ENCODE measurements at places on chromosomes 16 and 17.

GRCh38 chr16:47469227-47469626 is 8.1 kb downstream of the PHKB start:
- DNase-seq: no peak

- no peak for DNase-seq
Measured at GRCh38 chr16:70563636-70564035, 40.0 kb downstream of the SF3B3 start.

DNA sequence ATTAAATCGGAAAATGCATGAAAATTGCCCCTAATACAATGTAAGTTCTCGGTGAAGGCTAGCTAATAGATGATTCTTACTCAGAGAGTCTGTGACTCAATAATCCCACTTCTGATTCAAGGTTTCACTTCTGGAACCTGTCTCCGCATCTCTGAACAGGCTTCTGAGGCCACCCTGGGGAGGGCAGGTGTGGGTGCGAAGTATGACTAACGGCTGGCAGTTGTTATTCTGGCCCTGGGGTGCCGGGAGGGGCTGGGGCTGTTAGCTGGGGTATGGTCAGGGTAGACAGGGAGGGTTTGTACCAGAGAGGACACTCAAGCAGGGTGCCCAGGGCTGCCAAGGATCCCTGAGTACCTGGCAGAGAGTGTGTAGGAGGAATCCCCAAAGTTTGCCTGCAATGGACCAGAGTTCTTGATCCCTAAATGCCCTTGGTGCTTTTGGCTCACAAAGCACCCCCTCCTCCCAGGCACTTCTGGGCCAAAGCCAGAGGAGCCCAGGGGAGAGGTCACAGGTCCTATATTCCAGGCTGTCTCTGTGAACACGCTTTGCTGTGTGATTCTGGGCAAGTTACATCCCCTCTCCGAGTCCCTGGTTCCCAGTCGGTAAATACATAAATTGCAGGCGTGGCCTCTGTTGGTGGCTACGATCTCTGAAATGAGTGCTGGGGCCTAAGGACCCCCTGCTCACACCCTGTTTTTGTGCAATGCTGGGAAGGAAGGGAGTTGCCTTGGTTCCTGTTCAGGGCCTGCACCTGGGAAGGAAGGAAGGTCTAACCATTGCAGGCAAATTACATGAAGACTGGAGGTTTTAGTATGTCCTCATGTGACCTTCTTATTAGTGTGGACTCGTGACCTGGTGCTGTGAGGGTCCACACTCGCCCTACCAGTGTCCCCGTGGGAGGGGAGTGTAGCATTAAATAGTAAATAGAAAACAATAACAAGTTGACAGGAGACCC is 49.9 kb upstream of the CPNE2 start:
- DNase-seq: peak; percentile 66

DNA sequence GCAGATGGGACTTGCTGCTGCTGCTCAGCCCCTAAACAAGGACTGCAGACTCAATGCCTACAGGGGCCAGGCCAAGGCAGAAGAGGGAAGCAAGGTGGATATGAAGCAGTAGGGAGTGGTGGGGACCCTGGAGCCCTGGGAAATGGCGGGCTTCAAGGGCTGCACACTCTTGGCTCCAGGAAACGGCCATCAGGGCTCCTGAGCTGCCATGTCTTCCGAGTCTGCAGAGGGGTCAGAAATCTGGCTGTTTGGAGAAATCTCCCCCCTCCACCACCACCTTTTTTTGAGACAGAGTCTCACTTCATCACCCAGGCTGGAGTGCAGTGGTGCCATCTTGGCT is 169.1 kb downstream of the KATNIP start:
- DNase-seq: no peak

DNA sequence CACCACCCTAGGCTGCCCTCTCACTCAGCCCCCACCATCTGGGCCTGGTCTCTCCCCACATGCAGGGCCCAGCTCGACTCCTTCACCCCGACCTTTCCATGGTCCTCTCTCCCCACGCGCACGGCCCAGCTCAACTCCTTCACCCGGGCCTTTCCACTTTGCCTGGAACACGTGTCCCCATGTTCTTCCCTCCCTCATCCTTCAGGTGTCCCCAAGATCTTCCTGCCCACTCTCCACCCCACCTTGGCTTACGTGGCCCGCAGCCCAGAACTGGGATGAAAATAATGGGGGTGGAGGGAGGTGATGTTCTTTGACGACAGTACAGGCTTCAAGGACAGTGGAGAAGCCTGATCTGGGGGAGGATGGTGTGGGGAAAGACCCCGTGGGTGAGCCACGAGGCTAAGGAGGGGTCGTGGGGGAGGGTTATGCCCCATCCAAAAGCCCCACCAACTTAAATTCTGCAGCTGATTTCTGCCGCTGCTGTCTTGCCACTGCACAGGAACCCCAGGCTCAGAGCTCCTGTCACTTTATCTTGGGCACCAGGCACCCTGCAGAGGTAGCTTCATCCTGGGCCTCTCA is 9.9 kb upstream of the MEAK7 start:
- no peak for DNase-seq

- DNase-seq: no peak
Measured at GRCh38 chr17:79844869-79845600, 5.8 kb upstream of the CBX4 start.

DNA sequence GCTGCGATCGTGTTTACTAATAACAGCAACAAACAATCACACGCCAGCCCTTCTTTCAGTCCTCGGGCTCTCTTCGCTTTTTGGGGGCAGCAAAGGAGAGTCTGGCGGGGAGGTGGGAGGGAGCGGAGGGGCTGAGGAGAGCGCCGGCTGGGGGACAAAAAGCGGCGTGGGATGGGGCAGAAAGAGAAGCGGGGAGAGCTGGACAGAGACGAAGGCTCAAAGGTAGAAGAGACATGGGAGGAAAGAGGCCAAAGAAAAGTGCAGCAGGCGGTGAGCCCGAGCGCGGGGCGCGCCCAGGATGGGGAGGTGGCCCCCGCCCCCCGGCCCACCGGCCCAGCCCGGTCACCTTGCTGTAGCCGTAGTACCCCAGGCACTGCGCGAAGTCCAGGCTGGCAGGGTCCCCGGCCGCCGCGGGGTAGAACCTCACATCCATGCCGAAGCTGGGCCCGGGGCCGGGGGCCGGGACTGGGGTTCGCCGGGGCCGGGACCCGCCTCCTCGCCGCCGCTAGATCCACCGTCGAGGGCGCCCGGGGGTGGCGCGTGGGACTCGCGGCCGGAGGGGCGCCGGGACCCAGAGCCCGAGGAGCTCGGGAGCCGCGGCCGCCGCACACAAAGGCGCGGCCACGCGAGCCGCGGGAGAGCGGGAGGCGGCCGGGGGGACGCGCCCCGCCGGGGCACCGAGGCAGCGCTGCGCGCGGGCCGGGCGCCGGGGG is 496 bp downstream of the TOX3 start:
- no peak for DNase-seq

- DNase-seq: no peak
Measured at GRCh38 chr17:77489893-77490255, 349.1 kb downstream of the SEC14L1 start.

DNA sequence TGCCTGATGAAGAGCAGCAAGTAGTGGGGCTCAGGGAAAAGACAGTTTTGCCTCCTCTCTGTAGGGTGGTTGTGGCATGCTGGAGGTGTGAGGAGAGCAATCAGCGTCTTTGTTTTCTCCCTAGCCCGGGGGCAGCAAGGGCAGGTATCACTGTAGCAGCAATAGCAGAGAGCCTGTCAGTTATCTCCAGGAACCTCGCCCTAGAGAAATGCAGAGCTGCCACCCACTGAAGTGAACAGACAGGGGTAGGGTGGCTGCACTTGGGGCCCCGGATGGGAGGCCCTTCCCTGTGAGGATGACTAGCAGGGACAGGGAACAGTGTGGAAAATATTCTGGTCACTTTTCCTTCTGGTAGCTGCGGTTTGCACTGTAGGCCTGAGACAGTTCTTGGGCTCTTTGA is 886.5 kb downstream of the CDH8 start:
- DNase-seq: no peak

GRCh38 chr17:31647661-31648060 is 211.4 kb downstream of the COPRS start:
- no peak for DNase-seq

DNA sequence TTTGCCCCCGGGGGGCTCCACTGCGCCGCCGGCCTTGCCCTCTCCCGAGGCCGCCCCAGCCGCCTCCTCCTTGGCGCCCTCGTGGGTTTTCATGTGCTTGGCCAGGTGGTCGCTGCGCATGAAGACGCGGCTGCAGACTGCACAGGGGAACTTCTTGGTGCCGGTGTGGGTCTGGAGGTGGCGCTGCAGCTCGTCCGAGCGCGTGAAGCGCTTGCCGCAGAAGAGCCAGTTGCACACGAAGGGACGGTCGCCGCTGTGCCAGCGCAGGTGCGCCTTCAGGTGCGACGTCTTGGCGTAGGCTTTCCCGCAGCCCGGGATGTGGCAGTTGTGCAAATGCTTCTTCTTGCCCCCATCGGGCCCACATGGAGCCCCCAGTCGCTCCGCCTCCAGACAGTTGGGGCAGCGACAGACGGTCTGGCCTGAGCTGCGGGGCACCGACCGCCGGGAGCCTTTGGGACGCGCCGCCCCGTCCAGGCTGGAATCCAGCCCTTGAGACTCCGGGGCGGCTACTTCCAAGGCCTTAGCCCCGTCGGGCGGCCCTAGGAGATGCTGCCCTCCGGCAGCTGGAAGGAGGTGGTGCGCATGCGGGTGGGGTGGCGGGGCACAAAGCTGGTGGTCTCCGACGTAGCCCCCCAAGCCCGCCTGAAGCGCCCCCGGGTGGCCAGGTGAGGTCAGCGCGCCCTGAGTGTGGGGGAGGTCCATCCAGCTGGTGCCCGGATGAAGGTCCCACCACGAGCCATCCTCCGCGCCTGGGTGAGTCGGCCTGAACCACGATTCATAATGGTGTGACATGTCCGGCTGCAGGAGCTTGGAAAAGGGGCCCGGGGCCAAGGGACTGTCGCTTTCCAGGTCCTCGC is 3.4 kb downstream of the SP6 start:
- DNase-seq: no peak

- no peak for DNase-seq
Measured at GRCh38 chr16:75096656-75097055, 19.9 kb downstream of the LDHD start.

GRCh38 chr16:17273142-17273561 is 197.6 kb downstream of the XYLT1 start:
- DNase-seq: no peak

- DNase-seq: no peak
Measured at GRCh38 chr16:48317614-48318315, 67.4 kb downstream of the SIAH1 start.

DNA sequence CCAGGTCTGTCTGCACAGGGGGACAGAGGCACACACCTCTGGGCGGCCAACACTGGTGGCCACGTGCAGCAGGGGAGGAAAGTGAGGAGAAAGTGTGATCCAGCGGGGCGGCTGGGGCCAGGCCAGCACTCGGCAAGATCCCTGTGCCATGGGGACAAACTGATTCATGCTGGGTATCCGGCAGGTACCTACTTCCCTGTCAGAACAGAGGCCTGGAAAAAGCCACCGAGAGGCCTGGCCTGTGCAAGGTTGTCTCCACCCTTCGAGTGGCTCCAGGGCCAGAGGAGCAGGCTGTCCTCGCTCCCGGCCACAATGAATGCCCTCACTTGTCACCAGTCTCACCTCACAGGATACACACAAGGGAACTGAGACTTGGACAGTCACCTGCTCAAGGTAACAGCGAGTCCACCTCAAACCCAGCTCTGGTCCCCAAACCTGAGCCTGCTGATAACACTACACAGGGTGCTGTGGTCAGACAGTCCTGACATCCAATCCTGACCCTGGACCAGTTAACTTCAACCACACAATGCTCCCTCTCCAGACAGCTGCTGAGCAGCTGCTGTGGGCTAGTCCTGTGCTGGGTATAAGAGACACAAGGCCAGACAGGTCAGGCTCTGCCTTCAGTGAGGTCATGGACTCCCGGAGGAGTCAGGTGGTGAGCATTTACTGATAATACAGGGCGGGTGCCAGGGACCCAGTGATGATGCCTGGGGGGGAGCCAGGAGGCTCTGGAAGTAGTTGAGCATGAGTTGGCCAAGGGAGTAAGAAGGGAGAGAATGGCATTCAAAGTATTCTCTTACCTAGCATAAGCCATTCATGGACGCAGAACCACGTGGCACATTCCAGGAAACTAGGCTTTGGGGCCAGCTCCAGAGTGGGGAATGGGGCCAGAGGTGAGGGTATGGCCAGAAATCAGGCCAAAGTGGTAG is 53.0 kb downstream of the VAC14 start:
- DNase-seq: no peak

DNA sequence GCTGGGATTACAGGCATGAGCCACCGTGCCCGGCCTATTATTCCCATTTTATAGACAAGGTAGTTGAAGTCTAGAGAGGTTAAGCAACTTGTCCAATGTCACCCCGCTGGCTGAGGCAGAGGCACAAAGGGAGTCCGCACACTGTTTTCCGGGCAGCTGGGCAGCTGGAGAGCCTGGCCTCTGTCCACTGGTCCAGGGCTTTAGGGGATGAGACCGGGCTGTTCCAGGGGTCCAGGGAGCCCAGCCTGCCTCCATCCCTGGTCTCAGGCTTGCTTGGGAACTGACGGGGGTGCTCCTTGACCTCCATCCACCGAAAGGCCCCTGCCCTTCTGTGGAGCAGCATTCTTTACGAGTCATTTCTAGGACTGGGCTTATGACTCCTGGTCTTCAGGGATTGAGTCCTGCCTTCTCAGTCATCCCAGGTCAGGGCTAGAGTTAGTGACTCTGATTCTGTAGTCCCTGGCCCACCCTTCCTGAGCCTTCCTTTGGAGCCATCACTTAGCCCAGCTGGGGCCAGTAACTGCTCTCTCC is 37.5 kb downstream of the SOCS3 start:
- no peak for DNase-seq

DNA sequence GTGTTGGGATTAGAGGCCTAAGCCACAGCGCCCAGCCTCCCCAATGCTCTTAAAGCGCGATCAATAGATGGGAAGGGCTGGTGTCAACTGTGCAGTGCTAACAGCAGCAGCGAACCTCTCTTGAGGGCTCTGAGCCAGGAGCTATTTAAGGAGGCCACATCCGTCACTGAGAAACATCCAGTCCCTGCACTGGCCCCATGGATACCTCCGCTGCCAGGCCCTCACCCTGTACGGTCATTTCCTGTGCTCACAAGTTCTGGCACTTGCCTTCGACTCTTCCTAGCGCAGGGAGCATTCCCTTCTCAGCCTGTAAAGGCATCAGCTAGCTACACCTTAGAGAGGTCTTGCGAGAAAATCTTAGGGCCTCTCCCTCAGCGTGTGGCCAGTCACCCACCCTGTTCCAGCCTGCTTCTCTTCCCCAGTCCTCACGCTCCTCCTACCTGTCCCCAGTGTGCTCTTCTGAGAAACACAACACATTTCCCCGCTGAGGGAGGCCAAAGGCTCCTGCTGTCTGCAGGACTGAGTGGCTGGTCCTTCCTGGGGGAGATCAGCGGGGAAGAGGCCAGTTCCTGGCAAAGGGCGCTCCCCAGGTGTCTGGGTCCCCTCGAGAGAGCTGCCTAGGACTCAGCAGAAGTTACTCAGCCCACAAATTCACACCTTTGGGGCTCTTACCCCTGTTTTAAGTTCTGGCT is 28.6 kb downstream of the GTF3C1 start:
- no peak for DNase-seq

DNA sequence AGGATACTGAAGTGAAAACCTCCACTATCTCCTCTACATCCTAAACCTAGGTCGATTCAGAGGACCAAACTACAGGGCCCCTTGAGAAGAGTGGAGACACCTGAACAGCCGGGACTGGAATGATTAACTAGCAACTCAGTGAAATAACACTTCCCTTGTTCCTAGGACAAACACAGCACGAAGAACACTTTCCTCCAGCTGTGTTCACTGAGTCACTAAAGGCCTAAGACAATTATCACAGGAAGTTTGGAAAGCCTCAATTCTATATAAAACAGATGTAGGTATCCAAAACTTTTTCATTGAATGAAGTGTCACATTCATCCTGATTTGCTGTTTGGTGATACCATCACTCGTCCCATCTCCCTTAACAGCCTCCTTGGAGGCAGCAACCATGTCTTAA is 15.5 kb upstream of the CUEDC1 start:
- DNase-seq: no peak

GRCh38 chr17:62866471-62866870 is 58.4 kb upstream of the MARCHF10 start:
- no peak for DNase-seq
